Stimulated activated CD8-positive, alpha-beta memory T cell treated with anti-CD3 and anti-CD28 coated beads, Interleukin-2, amount 100 ng/mL, for 1 hour (primary cell): ENCODE measurements at places on chromosomes 1 and 21.

- no peak for DNase-seq
Observed at GRCh38 chr1:151166505-151166956, 587 bp downstream of the SCNM1 start.

DNA sequence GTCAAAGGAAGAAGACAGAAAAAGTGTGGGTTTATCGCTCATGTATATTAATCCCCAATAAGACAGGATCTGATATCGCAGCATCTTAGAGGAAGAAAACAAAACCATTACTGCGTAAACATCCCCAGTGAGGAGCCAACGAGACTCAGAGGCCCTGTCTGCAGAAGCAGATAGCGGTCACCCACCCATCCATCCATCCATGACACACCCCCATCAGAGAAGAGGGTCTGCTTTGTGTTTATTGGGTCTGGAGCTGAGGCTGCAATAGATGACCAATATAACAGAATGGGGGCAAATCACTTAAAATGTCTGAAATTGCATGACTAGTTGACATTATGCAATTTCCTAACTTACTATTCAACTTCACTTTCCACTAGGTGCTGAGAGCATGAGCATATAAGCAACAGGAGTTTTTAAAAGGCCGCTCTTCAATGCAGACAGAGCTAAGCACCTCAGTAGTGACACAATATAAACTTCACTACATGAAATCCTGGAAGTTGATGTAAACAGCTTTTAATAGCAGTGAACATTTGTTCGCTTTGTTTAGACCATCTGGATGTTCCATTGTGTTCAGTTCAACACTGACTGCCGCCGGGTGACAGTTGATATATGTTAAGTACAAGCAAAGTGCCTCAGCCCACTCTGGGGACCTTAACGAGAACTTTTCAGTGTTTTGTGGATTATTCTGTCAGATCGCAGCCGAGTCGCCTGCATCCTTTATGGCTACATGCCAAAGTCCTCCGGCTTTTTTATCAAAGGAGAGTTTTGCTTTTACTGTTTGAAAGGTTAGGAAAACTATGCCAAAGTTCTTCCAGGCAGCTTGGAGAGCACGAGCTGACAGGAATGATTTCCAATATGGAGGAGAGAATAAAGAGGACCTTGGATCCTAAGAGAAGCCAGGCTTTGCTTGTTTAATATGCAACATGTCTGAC lies 167.5 kb downstream of the ZNF281 start:
- no peak for DNase-seq

DNA sequence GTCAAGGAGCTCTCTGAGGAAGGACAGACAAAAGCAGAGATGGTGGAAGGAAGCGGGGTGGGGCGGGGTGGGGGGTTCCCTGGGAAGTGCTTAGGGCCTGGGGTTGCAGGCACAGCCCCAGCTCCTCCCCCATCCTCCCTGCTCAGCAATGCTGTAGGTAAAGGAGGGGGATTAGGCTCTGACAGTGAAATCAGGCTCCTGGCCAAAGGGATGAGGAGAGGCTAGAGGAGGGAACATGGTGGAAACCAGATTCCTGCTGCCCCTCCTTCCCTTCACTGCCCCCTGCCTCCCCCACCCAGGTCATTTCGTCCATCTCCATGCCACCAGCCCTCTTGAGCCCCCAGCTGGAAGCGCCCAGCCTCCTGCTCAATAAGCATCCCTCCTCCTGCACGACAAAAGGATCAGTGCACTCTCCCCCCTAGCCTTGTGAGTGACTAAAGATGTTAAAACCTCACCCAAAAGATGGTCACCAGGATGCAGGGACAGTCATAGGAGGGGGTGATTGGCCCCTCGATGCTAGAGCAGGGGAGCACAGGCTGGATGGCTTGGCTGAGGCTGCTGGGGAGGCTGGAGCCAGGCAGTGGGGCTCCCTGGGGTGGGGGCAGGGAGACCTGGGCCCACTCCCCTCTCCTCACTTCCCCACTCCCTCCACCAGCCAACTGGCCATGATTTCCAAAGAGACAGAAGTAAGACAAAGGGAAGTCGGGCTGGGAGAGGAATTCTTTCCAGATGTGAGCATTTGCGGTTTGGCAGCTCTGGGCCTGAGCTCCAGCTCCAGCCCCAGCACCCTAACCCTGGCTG lies 2.2 kb upstream of the CRABP2 start:
- DNase-seq, result no peak

DNA sequence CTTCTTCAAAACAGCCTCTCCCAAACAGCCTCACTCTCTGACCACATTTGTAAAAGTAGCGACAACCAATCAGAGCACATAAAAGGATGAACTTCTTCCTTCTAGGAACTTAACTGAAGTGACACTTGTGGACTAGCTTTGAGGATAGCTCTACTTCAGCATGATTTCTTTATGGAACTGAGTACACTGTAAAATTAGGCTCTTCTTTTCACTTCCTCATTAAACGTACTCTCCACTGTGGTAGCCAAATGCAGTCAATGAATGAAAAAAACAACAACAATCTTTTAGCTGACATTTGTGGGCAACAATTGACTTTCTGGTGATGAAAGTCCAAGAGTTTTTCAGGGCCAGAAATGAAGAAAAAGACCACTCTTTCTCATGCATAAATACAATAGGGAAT lies 9.6 kb downstream of the LRRC53 start:
- no peak for DNase-seq

DNA sequence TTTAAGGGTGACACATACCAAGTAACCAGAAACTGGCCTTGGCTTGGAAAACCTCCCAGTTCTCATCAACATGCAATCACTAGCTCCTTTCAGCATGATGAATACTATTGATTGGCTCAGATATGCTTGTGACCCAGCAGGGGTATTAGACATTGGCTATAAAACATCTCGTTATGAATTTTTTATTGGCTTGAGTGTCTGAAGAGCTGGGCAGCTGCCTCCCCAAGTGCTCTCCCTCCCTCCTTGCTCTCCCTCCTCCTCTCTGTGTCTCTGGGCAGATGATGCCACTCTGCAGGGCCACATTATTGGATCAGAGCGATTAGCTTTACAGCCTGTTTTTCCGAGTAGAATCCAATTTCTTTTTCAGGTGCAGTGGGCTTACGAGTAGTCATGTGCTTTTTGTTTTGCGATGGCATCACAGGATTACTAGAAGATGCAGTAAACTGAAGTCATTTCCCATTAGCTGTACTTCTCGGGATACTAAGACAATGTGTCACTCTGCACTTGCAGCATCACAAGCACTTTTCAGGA lies 79.3 kb upstream of the ATF3 start:
- DNase-seq, result no peak
